ENCODE measurements at places on chromosomes 4 and X.

DNA sequence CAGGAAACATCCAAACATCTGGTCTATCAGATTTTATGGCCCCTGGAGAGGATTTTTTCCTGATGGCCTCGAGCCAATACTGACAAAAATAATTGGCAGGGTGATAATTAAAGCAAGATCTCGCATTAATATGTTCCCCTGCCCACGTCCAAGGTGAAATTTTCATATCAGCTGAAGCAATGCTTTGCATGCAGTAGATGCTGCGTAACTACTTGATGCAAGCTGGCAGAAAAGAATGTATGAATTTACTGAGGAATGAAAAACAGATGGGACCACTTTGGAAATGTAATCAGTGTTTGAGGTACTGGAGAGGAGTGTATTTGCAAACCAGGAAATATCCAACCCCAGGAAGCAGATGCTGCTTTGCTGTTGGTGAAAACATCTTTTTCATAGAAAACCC is 36.8 kb upstream of the REST start:
- no peak for DNase-seq

DNA sequence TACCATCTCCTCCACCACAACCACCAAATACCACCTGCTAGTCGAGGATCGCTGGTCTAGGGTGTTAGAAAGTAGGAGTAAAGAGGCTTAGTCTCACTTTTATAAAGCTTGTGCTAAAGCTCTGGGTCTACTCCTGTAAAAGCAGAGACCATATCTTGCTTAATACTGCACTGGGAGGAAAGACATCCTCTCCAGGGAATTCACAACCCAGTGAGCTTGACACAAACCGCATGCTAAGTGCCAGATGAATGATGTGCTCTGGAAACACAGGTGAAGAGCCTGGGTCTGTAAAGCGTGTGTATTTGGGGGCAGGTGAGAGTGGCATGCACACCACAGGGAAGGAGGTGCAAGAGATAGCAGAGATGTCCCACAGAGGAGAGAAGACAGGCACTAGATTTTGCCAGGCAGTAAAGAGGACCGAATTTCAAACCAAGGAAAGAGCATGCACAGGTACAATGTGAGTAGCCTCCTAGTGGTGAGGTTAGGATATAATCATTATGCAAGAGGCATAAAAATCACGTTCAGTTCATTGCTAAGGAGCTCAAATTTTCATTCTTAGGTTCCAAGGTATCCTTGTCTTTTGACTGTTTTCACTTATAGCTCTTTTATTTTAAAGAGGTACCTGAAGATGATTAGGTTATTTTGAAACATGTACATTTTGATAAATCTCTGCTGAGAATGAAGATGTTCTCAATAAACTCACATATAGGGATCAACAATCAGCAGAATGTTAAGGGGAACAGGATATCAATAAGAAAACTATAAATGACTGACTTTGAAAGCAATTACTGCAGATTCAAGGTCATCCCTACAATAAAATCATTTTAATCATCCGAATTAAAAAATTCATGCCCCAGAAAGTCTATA is 20.7 kb downstream of the TAPT1 start:
- DNase-seq: no peak

- no peak for DNase-seq
These were observed 10.4 kb downstream of the CASK start for GRCh38 chrX:41912923-41913322.

DNA sequence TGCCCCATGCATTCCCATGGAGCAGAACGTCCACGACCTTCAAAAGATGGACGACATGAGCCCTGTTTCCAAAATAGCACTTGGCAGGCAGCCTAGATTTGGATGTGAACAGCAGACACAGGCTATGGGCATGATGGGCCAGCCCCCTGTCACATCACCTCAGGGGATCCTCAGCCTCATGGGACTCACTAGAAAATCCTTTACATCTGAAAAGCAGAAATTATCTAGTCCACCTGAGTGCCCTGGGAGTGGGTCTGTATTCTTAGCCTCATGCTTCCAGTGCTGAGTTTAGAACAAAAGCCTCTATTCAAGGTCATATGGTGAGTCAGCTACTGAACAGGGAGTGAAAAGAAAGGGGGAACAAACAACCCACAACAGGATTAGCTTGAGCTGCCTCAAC is 35.8 kb downstream of the GRIA3 start:
- no peak for DNase-seq

DNA sequence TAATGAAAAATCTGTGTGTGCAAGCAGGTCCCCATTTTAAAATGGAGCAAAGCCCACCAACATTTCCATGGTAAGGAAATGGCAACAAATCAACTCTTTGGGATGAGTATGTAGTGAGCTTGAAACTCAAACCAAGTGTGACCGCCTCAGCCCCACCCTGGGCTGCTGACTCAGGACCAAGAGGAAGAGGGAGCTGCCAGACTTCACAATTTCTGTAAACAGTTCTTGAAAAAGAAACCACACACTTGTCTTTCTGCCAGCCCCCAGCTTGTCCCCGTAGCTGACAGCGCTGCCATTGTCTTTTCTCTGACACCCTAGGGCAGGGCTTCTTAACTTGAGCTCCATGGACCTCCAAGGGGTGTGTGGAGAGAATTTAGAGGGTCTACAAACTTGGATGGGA is 10.3 kb downstream of the RTL5 start:
- peak; percentile 68 for DNase-seq

GRCh38 chr4:39719804-39720580 is 22.1 kb downstream of the UBE2K start:
- DNase-seq: no peak

DNA sequence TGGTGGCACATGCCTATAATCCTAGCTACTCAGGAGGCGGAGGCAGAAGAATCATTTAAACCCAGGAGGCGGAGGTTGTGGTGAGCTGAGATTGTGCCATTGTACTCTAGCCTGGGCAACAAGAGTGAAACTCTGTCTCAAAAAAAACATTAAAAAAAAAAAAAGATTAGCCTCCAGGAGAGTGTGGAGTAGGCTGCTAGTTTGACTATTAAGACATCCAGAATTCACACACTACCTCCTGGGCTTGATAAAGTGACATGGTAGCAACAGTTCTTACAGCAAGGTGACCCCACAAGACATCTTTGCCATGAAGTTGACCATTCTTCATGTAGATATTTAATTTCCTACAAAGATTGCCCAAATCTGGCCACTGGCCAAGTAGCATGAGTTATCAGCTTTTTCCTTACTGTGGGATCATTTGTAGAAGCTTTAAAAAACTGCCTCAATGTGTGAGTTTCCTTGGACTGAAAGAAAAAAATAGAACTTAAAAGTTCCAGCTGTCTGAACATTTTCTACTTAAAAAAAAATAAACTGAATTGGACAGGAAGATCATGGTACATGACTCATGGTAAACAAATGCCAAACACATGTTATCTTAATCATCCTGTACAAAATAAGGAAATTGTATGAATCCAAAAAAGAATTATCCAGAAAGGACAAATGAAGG is 35.3 kb upstream of the SPRY1 start:
- DNase-seq: peak; percentile 10

DNA sequence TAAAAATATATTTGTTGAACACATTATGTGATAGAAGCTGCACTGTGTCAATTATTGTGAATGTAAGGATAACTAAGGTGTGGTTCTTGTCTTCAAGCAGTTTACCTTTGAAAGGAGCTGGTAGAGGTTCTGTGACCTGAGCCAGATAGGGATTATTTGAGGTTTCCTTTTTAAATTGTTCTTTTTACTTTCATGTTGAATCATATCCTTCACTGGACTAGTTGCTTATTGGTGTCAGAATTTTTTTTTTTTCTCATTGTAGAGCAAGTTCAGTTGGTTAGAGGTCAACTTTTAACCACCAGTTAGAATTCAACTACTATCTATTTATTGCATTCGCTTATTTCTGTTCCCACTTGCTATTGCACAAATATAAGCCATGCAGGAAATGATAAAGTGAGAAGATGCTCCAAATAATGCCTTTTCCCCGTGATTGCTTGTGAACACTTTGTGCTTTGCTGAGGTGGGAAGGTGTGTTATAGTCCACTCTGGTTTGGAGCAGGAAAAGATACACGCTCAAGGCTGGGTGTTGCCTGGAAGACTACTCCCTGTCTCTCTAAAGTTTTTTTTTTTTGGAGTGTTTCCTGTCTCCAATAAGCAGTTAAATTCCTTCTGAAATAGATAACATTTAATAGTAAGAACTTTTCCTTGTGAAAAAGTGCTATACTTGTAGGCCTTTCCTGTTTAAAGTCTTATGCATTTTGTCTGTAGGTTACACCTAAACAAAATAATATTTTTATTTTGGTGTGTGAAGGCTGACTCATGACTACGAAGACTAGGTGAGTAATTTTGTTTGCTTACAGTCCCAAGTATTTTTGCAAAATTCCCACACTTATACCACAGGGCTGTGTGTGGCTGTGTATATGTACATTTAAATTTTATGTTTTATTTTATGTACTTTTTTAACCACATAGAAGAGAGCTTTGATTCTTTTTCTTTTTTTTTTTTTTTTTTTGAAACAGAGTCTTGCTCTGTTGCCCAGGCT is 83.8 kb upstream of the LCORL start:
- DNase-seq: no peak
